Activated T-cell treated with anti-CD3 and anti-CD28 coated beads for 48 hours (primary cell): ENCODE measurements at places on chromosomes 5 and 9.

GRCh38 chr5:30736669-30737068 is 456.8 kb upstream of the CDH6 start:
- DNase-seq: no peak

DNA sequence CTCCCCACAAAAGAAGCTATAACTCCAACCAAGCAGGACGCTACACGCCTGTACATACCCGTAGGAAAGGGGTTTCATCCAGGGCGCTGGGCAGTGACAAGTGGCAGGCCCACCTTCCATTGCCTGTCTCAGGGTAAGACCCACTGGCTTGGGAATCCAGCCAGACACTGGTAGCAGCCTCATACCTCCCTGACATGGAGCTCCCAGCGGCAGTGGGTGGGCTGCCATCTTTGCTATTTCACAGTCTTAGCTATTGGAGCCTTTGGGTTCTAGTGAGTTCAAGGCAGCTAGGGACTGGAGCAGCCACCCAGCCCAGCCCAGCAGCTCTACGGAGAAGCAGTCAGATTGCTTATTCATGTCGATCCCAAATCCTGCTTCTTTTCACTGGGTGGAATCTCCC is 3.4 kb upstream of the IFNA10 start:
- no peak for DNase-seq

GRCh38 chr5:32526810-32527209 is 58.5 kb upstream of the SUB1 start:
- DNase-seq: no peak

DNA sequence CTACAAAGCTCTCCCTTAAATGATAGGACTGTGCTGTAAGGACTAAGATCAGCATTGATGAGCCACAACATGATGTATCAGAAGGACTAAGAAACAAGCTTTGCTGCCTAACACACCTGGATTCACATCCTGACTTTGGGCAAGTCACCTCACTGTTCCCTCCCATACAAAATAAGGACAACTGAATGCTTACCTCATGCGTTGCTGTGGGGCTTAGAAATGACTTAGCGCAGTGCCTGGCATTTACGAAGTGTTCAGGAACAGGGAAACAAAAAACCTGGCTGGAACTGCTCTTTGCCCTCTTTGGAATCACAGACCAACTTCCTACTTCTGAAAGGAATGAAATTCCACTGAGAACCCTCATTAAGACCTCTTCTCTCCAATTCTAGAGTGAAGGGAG is 113.7 kb downstream of the BAAT start:
- DNase-seq: no peak

DNA sequence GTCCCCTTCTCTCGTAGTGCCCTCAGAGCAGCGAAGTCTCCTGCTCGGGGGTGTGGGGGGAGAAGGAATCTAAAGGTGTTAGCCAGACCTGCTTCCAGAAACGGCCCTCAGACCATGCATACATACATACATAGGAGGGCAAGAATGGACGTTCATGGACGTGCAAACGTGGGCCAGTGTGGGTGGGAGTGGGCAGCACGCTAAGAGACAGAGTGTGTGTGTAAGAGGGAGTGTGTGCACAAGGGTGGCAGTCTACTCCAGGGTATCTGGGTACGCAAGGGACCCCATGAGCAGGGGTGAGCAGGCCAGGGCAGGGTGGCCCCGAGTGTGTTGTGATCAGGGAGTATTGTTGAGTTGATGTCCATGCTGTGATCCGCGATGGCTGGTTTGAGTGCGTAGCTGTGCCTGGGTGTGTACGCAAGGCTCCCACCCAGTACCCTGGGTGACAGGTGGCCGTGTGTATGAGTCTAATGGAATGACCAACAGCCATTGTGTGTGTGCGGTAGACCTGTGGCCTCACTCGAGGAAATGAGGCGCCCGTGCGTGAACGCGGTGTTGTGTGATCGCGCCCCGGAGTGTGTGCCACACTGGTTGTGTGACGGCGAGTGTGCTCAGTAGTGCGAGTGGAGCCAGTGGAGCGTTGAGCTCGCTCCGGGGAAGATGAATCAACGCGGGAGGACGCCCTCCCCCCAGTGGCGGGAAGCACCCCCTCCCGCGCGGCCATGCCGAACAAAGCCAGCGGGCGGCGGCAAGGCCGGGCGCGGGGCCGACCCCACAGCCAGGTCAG is 826 bp downstream of the GPRIN1 start:
- DNase-seq: no peak
